Activated B cell treated with CpG ODN at 0.5 μM for 24 hours (primary cell): ENCODE measurements at places on chromosomes 3 and 15. TPM values are rescaled to one million over a fixed set of nuclear protein-coding genes. Genes with fewer than 3 reads are reported as not detected.
A peak's percentile ranks its signal among the peaks of the same experiment; 100 is the strongest.

FAM174B gene
- 0.91 and 1.1 TPM in 2 replicates for total RNA-seq

GCNT3 gene
- total RNA-seq, result not detected in 2 replicates

CPNE9 gene
- total RNA-seq, result 0.20 TPM in 1 of 2 replicates, not detected in the other

WDR72 gene
- total RNA-seq, result not detected in 2 replicates

TMC3 gene
- not detected in 2 replicates for total RNA-seq

TRIM59 gene
- total RNA-seq, result 23.4 TPM in 2 replicates

GNAT1 gene
- total RNA-seq, result not detected in 2 replicates

CISH gene
- total RNA-seq, result 2.9 and 3.2 TPM in 2 replicates

SLC35G2 gene
- 4.2 and 4.3 TPM in 2 replicates for total RNA-seq

GOLGA6D gene
- not detected in 2 replicates for total RNA-seq

GOLGA8T gene
- not detected in 2 replicates for total RNA-seq

DNA sequence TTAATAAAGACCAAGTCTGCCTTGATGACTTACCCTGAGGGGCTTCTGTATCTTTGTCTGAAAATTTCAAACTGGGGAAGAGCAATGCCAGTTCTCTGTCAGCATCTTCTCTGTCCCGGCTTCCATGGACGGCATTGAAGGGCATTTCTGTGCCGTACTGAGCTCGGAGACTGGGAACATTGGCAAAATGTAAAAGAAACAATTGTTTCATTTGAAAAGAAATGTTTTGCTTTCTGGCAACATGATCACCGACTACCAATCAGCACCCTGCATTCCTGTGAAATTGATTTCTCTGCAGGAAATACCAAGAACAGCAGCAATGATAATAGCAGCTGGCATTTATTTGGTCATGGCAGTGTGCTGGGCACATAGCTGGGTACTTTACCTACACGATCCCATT is 26.2 kb downstream of the NME9 start:
- peaks cover 14% of the 10 kb centered on the region for H3K36me3 ChIP-seq
- DNase-seq, result no peak
- H3K4me3 ChIP-seq, result no peak overlapping the region
- no peak overlapping the region for H3K27ac ChIP-seq
- no peaks in the 10 kb centered on the region for H3K4me1 ChIP-seq
- H3K27me3 ChIP-seq, result peaks cover 5% of the 10 kb centered on the region

- peaks cover 13% of the 10 kb centered on the region for H3K36me3 ChIP-seq
- DNase-seq, result no peak
- no peaks in the 10 kb centered on the region for H3K27me3 ChIP-seq
- peaks cover 10% of the 10 kb centered on the region for H3K4me1 ChIP-seq
These were observed 60.4 kb downstream of the ARIH1 start for GRCh38 chr15:72534523-72534922.

GRCh38 chr3:129281726-129282125 is 3.1 kb downstream of the HMCES start:
- no peak for DNase-seq
- H3K36me3 ChIP-seq, result peaks cover 32% of the 10 kb centered on the region
- peak overlapping the region; percentile 65 for H3K4me3 ChIP-seq
- H3K27ac ChIP-seq, result peak overlapping the region; percentile 84
- H3K27me3 ChIP-seq, result peaks cover 7% of the 10 kb centered on the region
- H3K4me1 ChIP-seq, result peaks cover 67% of the 10 kb centered on the region

- no peak overlapping the region for H3K4me3 ChIP-seq
- no peak overlapping the region for H3K27ac ChIP-seq
- DNase-seq, result no peak
- H3K4me1 ChIP-seq, result no peaks in the 10 kb centered on the region
- no peaks in the 10 kb centered on the region for H3K36me3 ChIP-seq
- no peaks in the 10 kb centered on the region for H3K27me3 ChIP-seq
These were observed 460.3 kb upstream of the WNT5A start for GRCh38 chr3:55947406-55947805.

DNA sequence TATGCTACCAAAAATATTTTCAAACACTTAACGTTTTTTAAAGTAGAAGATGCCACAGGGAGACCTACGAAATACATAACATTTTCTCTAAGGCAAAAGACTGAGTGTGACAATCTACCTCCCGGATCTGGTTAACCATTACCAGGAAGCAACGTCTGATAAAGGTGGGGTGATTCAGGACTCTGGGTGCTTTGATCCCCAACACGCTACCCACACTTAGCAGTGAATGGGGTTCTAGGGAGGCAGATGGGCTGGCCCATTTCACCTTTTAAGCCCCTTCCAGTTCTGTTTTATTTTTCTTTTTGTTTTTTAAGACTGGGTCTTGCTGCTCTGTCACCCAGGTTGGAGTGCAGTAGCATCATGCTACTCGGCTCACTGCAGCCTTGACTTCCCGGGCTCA is 39.5 kb downstream of the EIF4E3 start:
- DNase-seq, result no peak
- no peaks in the 10 kb centered on the region for H3K36me3 ChIP-seq
- no peaks in the 10 kb centered on the region for H3K27me3 ChIP-seq
- H3K4me1 ChIP-seq, result no peaks in the 10 kb centered on the region
- no peak overlapping the region for H3K27ac ChIP-seq

DNA sequence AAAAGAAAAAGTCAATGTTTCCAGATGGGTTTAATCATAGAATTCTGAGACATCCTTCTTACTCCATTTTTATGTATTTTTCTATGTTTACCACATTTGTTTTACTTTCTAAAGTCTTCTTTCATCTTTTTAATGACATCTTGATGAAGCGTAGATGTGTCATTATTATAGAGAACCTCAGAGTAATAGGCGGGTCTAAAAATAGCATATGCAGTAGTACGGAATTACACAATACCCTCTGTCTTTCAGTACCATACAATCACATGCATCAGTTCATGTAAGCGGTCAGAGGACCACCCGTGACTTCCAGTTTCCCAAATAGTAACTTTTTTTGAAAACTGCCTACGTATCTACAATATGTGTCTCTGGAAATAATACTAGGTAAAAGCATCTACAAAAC is 224.0 kb downstream of the PLOD2 start:
- no peaks in the 10 kb centered on the region for H3K27me3 ChIP-seq
- no peaks in the 10 kb centered on the region for H3K36me3 ChIP-seq
- no peak overlapping the region for H3K4me3 ChIP-seq

DNA sequence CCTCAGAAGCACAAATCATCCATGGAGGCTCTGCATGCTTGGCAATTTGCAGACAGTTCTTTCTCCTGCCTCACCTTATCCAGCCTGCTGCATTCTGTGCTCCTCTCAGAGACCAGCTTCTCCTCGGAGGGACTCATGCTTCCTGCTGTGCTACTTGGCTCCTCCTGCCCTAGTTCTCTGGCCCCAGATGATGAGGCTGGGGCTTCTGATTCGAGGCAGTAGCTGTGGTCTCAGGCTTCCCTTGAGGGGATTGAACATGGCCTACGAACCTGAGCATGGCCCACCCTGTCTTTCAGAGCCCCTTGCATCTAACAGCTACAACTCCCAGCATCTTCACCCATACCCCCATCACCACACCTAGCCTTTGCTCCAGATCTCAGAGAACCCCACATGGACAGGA is 6.7 kb downstream of the VIPR1 start:
- no peaks in the 10 kb centered on the region for H3K36me3 ChIP-seq
- peaks cover 3% of the 10 kb centered on the region for H3K27me3 ChIP-seq
- H3K27ac ChIP-seq, result no peak overlapping the region

DNA sequence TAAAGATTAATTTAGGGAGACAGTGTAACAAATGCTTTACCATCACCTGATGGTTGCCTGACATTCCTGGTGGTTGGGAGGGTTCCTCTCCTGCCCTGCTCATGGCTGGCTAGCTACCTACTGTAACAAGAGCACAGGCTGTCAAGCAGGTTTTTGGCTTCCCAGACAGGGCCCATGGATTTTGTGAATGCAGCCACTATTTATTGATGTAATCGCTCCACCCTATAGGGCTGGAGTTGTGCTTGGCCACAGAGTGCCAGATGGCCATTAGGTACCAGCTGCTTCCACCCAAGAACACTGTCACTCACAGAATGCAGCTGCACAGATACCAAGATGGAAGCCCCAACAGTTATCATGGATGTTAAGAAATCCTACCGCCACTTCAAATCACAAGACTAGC is 31.0 kb upstream of the KLHL25 start:
- no peak for DNase-seq
- H3K4me3 ChIP-seq, result no peak overlapping the region
- no peak overlapping the region for H3K27ac ChIP-seq
- no peaks in the 10 kb centered on the region for H3K36me3 ChIP-seq
- no peaks in the 10 kb centered on the region for H3K4me1 ChIP-seq

- H3K4me1 ChIP-seq, result no peaks in the 10 kb centered on the region
- H3K36me3 ChIP-seq, result peaks cover 74% of the 10 kb centered on the region
- no peak overlapping the region for H3K4me3 ChIP-seq
- H3K27me3 ChIP-seq, result no peaks in the 10 kb centered on the region
These were observed 25.8 kb downstream of the TMEM43 start for GRCh38 chr3:14150491-14151230.

- H3K27me3 ChIP-seq, result no peaks in the 10 kb centered on the region
- H3K36me3 ChIP-seq, result no peaks in the 10 kb centered on the region
- no peak for DNase-seq
- H3K4me1 ChIP-seq, result no peaks in the 10 kb centered on the region
These were observed 125.2 kb upstream of the CCNL1 start for GRCh38 chr3:157285141-157285540.

GRCh38 chr3:23785097-23785645 is 20.6 kb upstream of the UBE2E1 start:
- H3K36me3 ChIP-seq, result no peaks in the 10 kb centered on the region
- H3K4me3 ChIP-seq, result no peak overlapping the region
- DNase-seq, result no peak
- no peak overlapping the region for H3K27ac ChIP-seq

DNA sequence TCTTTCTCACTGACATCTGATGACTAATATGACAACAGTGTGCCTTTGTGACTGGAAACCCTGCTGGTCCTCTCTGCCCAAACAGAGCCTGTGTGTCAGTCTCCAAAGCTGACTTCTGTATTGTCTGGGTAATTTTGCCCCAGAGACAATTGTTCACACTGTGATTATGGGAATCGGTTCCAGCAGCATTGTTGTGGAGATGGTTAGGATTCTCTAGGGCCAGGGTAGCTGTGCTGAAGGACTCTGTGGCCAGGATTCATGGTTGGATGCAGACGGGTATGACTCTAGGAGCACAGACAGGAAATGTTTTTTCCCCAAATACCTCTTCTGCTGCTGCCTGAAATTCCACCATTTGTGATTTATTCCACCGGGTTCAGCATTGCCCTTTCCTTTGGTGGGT is 57.5 kb upstream of the ITGA11 start:
- no peaks in the 10 kb centered on the region for H3K36me3 ChIP-seq
- H3K27me3 ChIP-seq, result peaks cover 25% of the 10 kb centered on the region
- no peak for DNase-seq
- H3K4me3 ChIP-seq, result no peak overlapping the region
- no peak overlapping the region for H3K27ac ChIP-seq

GRCh38 chr3:152556731-152557254 is 278.1 kb upstream of the P2RY1 start:
- no peak overlapping the region for H3K27ac ChIP-seq
- no peaks in the 10 kb centered on the region for H3K36me3 ChIP-seq
- no peak overlapping the region for H3K4me3 ChIP-seq
- DNase-seq, result no peak
- H3K27me3 ChIP-seq, result no peaks in the 10 kb centered on the region

DNA sequence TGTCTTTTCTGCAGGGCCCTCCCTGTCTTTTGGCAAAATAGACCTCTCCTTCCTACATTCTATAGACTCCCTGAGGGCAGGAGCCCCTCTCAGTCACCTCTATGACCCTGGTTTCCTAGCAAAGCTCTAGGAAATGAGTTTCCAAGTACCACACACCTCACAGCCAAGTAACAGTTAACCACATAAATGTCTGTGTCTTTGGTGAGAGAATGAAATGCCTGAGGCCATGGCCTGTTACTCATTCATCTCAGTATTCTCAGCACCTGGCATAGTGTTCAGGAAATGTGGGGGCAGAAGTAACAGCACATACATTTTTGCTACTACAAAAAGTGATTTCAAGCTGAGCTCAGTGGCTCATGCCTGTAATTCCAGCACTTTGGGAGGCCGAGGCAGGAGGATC is 21.0 kb downstream of the RFT1 start:
- no peaks in the 10 kb centered on the region for H3K4me1 ChIP-seq
- peaks cover 50% of the 10 kb centered on the region for H3K36me3 ChIP-seq
- DNase-seq, result no peak
- no peak overlapping the region for H3K4me3 ChIP-seq
- H3K27ac ChIP-seq, result no peak overlapping the region

DNA sequence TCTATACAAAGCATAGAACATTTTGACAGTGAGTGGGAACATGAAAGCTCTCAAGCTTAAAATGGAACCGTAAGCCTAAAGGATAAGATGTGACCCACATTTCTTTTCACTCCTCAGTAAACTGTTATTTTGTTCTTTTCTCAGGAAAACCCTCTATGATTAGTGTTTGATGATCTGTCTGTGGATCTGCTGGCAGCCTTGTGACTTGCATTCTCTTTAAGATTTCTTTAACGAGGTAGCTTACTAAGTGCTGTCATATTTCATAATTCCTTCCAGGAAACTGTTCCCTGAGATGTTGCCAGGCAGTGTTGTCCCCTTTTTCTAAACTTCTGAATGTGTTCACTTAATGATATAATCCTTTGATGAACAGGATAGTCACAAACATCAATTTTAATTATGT is 167.6 kb downstream of the PYDC2 start:
- H3K27ac ChIP-seq, result no peak overlapping the region
- H3K36me3 ChIP-seq, result no peaks in the 10 kb centered on the region
- DNase-seq, result no peak
- no peaks in the 10 kb centered on the region for H3K4me1 ChIP-seq
- no peak overlapping the region for H3K4me3 ChIP-seq
- peaks cover 5% of the 10 kb centered on the region for H3K27me3 ChIP-seq

GRCh38 chr3:72171946-72172345 is 387.0 kb upstream of the PROK2 start:
- H3K27ac ChIP-seq, result no peak overlapping the region
- DNase-seq, result no peak
- H3K27me3 ChIP-seq, result peaks cover 5% of the 10 kb centered on the region
- H3K4me1 ChIP-seq, result peaks cover 40% of the 10 kb centered on the region
- H3K4me3 ChIP-seq, result no peak overlapping the region

- H3K27ac ChIP-seq, result no peak overlapping the region
- H3K27me3 ChIP-seq, result no peaks in the 10 kb centered on the region
- no peaks in the 10 kb centered on the region for H3K4me1 ChIP-seq
- no peak for DNase-seq
- H3K4me3 ChIP-seq, result no peak overlapping the region
- no peaks in the 10 kb centered on the region for H3K36me3 ChIP-seq
These were observed 497.8 kb downstream of the NAALADL2 start for GRCh38 chr3:175356899-175357324.

- H3K27ac ChIP-seq, result no peak overlapping the region
- no peaks in the 10 kb centered on the region for H3K27me3 ChIP-seq
- no peak overlapping the region for H3K4me3 ChIP-seq
- H3K36me3 ChIP-seq, result no peaks in the 10 kb centered on the region
- DNase-seq, result no peak
- no peaks in the 10 kb centered on the region for H3K4me1 ChIP-seq
These were observed 369.6 kb upstream of the RGMA start for GRCh38 chr15:93458597-93458996.

- no peak overlapping the region for H3K4me3 ChIP-seq
- no peak overlapping the region for H3K27ac ChIP-seq
- H3K4me1 ChIP-seq, result no peaks in the 10 kb centered on the region
- no peaks in the 10 kb centered on the region for H3K36me3 ChIP-seq
- DNase-seq, result no peak
- peaks cover 10% of the 10 kb centered on the region for H3K27me3 ChIP-seq
These were observed 81.1 kb downstream of the MEGF11 start for GRCh38 chr15:66172324-66172980.
